ENCODE measurements at places on chromosomes 7 and 10. TPM values are rescaled to one million over a fixed set of nuclear protein-coding genes. Genes with fewer than 3 reads are reported as not detected.

The GALNT17 gene
- total RNA-seq: not detected

The ASZ1 gene
- not detected for total RNA-seq

The KCP gene
- total RNA-seq: not detected

The ANKMY2 gene
- 21.3 TPM for total RNA-seq

The GJD4 gene
- total RNA-seq: not detected

The ABCC2 gene
- total RNA-seq: under 0.01 TPM
